Activated T-cell treated with anti-CD3 and anti-CD28 coated beads, Interleukin-2, amount 50 U/mL, for 4 hours (primary cell): ENCODE measurements at places on chromosomes 5 and 9.

- no peak for DNase-seq
Observed at GRCh38 chr5:178432421-178433272, 157.5 kb downstream of the COL23A1 start.

DNA sequence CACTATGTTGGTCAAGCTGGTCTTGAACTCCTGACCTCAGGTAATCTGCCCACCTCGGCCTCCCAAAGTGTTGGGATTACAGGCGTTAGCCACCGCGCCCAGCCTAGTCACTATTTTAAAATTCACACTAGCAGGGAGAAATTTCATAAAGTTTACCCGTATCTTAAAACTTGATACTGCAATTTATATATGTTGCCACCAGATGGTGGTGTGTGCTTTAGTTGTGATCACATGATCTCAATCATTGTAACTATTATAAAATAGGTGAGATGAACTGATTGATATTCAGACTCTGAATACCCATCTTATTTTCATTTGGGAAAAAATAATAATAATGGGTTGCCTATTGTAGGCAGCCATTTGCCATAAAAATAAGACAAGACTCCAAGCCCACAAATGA, 1330.4 kb upstream of the WWC1 start:
- DNase-seq, result no peak

DNA sequence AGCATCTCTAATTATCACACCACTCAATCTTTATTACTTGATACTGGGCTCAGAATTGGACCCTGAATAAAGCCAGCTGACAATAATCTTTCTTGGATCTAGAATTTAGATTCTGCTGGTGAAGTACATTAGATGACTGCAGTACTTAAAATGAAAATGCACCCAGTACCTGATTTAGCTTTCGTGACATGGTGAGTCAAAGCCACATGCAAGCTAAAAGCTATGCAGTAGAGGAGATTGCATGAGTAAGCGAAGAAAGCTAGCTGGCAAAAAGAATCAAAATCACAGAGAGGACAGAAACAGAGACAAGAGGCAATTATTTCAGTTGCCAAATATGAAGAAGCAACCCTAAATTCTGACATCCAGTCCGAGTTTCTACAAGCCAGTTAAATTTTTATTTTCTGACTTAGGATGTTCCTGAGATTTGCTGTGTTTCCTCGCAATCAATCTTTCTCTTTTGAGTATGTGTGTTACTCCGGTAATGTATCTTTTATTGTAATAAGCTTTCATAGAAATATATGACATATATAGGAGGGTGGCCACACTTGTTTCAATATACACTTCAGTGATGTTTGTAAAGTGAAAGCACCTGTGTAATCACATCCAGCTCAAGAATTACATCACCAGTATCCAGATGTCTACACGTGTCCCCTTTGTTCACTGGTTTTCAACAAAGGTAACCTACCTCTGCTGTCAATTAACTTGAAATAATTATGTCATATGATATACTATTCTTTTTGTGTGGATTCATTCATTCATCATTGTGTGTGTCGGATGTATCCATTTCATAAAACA, 101.7 kb downstream of the CDH18 start:
- DNase-seq, result no peak

- no peak for DNase-seq
Observed at GRCh38 chr5:159522841-159523240, 192.6 kb upstream of the IL12B start.

DNA sequence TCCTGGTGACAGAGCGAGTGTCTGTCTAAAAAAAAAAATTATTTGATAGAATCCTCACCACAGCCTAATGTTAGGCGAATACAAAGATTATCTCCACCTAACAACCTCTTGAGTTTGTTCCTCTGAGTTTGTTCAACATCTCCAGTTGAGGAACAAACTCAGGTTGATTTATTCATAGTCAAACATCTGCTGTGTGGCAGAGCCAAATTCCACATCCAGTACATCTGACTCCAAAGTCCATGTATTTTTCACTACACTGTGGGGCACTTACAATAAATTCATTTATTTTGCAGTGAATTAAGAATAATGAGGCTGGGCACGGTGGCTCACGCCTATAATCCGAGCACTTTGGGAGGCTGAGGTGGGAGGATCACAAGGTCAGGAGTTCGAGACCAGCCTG, 53.3 kb downstream of the KIF24 start:
- DNase-seq, result no peak

- no peak for DNase-seq
Observed at GRCh38 chr5:21826884-21827283, 1026.3 kb downstream of the CDH12 start.

- DNase-seq, result no peak
Observed at GRCh38 chr9:110036286-110036685, 171.7 kb downstream of the C9orf152 start.

DNA sequence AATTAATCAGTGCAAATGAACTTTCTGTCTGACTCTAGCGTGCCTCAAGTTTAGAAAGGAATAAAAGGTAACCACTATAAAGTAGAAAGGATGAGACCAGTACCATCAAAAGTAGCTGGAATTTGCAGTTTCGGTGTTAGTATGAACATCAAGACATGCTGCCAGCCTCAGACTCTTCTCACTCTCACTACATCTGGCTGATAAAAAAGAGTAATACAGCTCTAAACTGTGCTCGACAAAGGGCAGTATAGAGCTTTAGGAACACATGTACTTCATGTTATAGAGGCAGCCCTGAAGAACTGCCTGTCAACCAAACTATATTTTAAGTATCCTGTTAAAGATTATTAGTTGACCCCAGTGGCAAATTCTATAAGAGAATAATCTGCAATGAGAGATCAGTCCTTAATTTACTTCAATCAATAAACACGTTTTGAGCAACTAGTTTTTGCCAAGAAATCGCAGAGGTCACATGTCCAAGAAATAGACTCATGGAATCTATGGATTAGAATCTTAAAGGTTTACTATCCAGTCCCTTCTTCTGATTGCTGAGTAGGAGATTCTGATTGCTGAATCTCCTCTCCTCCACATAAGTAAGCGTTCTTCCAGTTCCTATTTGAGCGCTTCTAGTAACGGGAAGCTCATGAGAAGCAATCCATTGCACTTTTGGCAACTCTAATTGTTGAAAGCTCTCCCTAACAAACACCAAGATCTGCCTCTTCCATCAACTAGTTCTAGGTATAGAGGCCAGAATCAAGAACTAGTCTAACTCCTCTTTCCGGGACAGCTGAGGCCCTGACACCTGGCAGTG, 941 bp downstream of the XPA start:
- DNase-seq, result no peak

- no peak for DNase-seq
Observed at GRCh38 chr5:10275460-10275859, 25.4 kb downstream of the CCT5 start.

GRCh38 chr5:36414869-36415282, 113.2 kb upstream of the RANBP3L start:
- DNase-seq, result no peak

GRCh38 chr9:88425538-88425950, 37.3 kb downstream of the SPIN1 start:
- no peak for DNase-seq

DNA sequence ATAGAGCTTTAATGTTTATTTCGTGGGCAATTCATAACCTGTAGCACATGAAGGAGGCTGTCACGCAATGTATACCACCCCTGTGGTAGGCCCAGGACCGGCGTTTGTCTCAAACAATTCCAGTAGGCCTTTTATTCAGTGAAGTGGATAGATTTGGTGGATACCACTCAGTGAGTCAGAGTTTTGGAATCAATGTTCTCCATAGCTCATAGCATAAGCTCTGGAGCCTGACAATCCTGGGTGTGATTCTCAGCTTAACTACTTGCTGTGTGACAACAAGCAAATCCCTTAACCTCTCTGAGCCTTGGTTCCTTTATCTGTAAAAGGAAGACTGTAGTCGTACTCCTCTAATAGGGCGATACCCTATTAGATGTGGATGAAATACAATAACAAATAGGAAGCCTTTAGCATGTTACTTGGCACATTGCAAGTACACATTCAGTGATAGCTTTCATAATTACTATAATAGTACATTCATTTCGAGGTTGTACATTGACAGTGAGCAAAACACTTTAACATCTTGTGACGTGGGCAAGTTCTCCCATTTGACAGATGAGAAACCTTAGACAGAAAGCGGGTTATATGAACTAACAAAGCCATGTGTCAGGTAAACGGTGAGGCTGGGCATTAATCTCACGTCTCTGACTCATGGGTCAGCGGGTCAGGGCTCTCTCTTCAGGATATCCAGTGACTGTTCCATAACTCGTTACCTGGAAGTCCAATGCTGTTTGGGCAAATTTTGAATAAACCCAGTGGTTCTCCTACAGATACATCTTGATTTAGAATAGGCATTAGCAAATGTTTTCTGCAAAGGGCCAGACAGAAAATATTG, 130.8 kb downstream of the C9orf152 start:
- DNase-seq, result no peak

GRCh38 chr9:1701113-1701512, 314.0 kb upstream of the SMARCA2 start:
- DNase-seq, result no peak

- no peak for DNase-seq
Observed at GRCh38 chr5:31054453-31054852, 139.0 kb upstream of the CDH6 start.

DNA sequence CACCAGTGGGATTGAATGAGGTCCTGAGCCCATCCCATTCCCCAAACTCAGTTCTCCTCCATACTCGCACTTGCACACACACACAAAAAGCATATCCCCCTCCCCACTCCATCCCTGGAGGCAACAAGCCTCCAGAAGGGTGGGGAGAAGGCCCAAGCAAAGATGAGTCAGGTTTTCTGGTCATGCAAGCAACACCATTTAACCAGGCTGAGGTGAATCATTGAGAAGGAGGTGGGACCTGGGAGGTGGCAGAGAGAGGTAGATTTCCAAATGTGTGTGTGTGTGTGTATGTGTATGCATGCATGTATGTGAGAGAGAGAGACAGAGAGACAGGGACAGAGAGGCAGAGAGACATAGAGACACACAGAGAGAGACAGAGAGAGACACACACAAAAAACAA, 185.2 kb upstream of the TRIM32 start:
- no peak for DNase-seq

- no peak for DNase-seq
Observed at GRCh38 chr9:15617782-15618181, 64.9 kb downstream of the CCDC171 start.

- no peak for DNase-seq
Observed at GRCh38 chr5:57175551-57176309, 1.9 kb downstream of the GPBP1 start.

DNA sequence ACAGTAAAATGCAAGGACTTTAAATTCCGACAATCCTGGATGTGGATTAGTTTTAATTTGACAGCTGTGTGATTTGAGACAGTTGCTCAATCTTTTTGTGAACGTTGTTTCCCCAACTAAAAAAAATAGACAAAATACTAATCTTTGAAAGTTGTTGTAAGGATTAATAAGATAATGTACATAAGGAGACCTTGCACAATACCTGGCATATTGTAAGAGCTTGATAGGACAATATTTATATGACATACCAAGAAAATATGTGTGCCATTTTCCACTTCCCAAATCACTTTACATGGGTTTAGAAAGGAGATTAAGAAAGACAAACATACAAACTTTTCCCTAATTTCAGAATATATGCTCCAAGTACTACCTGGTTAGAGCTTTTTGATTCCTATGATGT, 25.3 kb downstream of the ARRDC3 start:
- DNase-seq, result no peak

DNA sequence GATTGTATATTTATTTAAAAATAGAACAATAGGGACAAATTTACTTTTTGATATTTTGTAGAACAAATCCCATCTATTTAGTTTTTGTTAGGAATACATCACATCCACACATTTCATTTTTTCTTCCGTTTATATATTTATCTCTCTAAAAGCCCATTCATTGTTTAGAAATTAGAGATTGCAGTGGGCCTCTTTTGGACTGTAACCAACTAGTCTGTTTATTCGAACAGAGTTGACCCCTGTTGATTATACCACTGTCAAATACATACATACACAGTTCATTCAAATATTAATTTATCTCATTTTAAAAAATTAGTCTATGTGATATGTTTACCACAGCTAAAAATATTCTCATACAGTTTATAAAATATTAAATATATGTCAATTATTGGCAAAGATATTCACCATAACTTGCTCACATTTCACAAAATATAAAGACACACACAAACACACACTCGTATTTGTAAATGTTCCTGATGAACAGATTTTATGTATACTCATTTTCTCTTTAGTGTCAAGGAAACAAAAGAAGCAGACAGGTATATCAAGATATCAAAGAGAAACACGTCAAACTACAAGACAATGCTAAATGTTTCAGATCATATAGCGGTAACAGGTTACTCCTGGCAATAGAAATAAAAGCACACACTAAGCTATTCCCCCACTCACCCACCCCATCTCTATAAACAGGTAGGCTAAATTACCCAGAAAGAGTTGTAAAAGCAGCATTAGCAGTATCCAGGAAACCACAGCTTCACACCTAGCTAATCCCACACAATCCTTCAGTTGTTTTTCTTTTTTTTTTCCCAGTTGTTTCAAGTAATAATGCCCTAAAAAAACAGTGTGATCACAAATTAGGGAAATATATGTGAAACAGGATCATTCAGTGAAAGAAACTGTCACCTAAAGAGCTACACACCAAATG, 283.9 kb downstream of the ADAMTS6 start:
- DNase-seq, result no peak

GRCh38 chr9:93954434-93955061, 607 bp downstream of the BARX1 start:
- no peak for DNase-seq

- DNase-seq, result no peak
Observed at GRCh38 chr5:8752595-8752994, 793.3 kb downstream of the SEMA5A start.

DNA sequence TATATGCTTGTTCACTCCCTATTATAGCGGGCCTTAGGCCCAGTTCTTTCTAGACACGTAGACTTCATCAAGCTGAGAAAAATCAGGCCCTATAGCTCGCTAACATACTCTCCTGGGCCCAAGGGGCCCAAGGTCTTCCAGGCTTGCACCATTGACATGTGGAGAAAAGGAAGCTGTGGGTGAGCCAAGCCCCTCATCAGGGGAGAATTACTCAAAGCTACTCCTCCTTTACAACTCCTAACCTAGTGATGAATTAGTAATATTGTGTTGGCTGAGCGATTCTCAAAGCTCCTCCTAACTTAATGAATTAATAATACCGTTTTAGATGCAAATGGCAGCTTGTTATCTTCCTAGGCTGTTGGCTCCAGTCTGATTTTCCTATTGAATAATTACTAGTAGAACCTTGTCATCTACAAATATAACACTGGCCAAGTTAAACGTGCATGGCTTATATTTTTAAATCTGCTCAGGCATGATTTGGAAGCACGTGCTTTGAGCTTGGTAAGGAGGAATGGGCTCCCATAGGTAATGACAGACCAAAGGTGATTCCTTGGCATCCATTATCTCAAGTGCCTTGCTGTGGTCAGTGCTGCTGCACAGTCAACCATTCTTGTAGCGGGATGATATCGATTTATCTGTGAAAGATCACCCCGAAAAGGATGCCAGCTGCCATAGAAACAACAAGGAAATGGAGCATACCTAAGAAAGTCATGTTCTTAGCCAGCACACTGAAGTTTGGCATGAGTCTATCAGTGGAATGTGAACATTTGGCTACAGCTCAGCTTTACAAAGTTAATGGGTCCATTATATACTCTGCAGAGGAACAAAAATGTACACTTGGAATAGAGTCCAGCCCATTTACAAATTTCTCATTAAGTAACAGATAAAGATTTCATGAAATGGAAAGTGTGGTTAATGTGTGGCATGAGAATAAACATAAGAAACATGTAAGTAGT, 23.8 kb downstream of the LVRN start:
- no peak for DNase-seq

GRCh38 chr5:59540366-59540765, 353.2 kb downstream of the PDE4D start:
- DNase-seq, result no peak
